ENCODE measurements at places on chromosomes 2 and 18.

DNA sequence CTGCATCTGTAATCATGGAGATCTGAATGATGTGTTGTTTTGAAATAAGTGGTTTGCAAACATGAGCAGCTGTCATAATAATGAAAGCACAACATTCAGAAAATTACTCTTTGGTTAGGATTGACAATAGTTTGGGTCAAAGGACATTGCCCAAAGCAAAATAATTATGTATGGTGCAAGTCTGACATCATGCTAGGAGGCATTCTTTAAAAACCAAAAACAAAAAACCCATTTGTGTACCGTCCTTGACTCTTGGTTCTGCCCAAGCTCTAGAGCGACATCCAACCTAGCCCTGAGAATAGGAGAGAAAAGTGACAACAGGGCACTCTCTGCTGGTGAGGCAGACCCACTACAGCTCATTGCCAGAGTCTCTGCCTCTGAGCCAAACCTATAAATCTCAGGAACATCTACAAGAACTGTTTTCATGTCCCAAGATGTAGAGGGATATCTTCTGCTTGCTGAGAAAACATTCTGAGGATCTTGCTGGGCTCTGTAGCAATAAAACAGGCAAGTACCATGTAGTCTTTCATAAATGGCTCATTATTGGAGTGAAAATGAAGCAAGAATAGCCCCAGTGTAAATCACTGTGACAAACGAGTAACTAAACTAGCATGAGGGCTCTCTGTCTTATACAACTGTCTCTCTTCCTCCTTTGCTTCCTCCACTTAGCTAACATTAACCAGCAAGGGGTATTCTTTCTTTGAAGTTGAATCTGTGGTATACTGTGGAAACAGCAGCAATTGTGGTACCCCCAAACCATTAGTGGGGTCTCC, 266.8 kb upstream of the CXCR4 start:
- DNase-seq, result peak; percentile 73

GRCh38 chr2:17749753-17750438, 3.7 kb downstream of the SMC6 start:
- DNase-seq, result peak; percentile 56

- no peak for DNase-seq
Measured at GRCh38 chr2:120771111-120771780, 35.6 kb downstream of the GLI2 start.

DNA sequence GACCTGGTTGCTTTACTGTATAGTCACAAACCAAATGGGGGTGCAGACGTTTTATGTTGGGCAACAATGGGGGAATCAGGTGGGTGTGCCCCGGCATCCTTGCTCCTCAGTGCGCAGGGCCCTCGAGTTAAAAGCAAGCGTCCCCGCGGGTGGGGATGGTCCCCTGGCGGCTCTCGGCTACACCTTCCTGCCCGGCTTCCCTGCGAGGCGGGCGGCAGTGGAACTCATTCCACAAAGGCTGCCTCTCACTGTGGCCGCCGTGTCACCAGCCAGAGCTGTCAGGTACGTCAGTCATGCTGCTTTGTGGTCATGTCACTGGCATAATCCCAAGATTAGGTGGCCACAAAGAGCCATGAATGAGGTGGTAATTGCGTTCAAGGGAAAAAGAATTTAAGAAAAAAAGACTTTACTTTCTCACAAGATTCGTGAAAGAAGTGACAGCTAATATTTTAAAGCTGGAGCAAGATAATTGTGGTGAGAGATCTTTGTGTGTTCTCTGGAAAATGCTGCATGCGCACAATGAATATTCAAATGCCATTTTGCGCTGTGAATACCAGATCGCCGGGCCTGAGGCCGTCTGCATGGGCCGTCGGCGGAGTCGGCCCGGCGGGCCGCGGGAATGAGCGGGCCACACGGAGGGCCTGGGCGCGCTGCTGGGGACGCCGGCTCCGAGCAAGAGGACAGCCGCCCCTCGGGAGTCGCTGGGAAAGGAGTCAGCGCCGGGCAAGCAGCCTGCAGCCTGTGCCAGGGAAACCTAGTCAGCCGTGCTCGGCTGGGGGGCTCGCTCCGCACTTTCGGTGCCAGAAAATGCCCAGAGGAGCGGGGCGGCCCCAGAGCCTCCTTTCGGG, 82.3 kb upstream of the LDLRAD4 start:
- DNase-seq, result no peak
